ENCODE measurements at places on chromosomes 16 and 17.

- no peaks in the 10 kb centered on the region for H3K36me3 ChIP-seq
- no peaks in the 10 kb centered on the region for H3K4me1 ChIP-seq
- no peak overlapping the region for H3K4me3 ChIP-seq
- no peaks in the 10 kb centered on the region for H3K27me3 ChIP-seq
- H3K27ac ChIP-seq, result no peak overlapping the region
- DNase-seq, result no peak
These were observed 173.0 kb downstream of the FOXL1 start for GRCh38 chr16:86751076-86752030.

DNA sequence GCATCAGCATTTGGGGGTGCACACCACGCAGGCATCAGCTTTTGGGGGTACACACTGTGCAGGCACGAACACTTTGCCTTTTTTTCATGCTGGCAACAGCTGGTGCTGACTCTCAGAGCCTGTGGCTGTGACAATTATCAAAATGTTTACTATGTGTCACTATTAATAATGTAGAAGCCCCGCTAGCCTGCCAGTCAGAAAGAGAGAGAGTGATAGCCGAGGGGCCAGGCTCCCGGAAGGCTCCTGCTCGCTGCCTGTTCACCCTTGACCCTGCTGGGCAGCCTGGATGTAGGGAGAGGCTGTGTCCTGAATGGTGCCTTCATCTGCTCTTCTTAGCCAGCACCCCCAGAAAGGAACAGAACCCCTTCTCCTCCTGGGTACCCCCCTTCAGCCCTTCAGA is 61.9 kb downstream of the SDK2 start:
- H3K4me1 ChIP-seq, result no peaks in the 10 kb centered on the region
- no peaks in the 10 kb centered on the region for H3K36me3 ChIP-seq
- peaks cover 3% of the 10 kb centered on the region for H3K27me3 ChIP-seq
- DNase-seq, result no peak
- no peak overlapping the region for H3K27ac ChIP-seq

GRCh38 chr16:57152096-57153093 is 33.4 kb downstream of the PSME3IP1 start:
- H3K4me3 ChIP-seq, result no peak overlapping the region
- H3K4me1 ChIP-seq, result peaks cover 10% of the 10 kb centered on the region
- no peak for DNase-seq
- H3K27me3 ChIP-seq, result no peaks in the 10 kb centered on the region

- H3K27me3 ChIP-seq, result peaks cover 9% of the 10 kb centered on the region
- no peaks in the 10 kb centered on the region for H3K4me1 ChIP-seq
These were observed 50.9 kb upstream of the CLEC3A start for GRCh38 chr16:77971306-77972061.

- H3K36me3 ChIP-seq, result peaks cover 2% of the 10 kb centered on the region
- no peak for DNase-seq
- H3K27ac ChIP-seq, result no peak overlapping the region
- H3K4me3 ChIP-seq, result no peak overlapping the region
- peaks cover 4% of the 10 kb centered on the region for H3K4me1 ChIP-seq
These were observed 85.7 kb downstream of the TIMM22 start for GRCh38 chr17:1082579-1082978.

DNA sequence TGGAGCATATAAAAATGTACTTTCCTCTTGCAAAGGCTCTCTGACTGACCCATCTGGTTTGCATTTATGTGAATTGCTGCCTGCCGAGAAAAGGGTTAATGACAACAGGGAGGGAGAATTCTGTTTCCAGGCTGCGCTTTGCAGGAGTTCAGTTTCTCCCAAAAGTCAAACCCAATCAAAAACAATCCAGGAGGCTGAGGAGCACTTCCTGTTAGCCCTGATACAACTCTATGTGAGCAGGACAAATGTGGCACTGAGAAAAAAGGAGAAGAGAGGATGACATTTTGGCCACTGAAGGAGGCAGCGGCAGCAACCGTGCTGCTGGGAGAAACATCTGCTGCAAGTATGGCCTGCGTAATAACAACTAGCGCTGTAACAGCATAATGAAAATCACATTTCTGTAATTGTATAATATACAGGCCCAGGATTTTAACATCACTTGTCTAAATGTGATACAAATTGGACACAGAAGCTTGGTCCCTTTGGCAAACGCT is 26.8 kb upstream of the ELAC2 start:
- no peak for DNase-seq
- H3K36me3 ChIP-seq, result no peaks in the 10 kb centered on the region
- no peak overlapping the region for H3K4me3 ChIP-seq

- H3K36me3 ChIP-seq, result peaks cover 2% of the 10 kb centered on the region
- no peak overlapping the region for H3K4me3 ChIP-seq
- peaks cover 12% of the 10 kb centered on the region for H3K4me1 ChIP-seq
- DNase-seq, result no peak
- H3K27ac ChIP-seq, result no peak overlapping the region
These were observed 19.3 kb upstream of the RAI1 start for GRCh38 chr17:17661834-17662385.

GRCh38 chr16:67430504-67430976 is 381 bp upstream of the HSD11B2 start:
- peaks cover 33% of the 10 kb centered on the region for H3K27me3 ChIP-seq
- peak overlapping the region; percentile 67 for H3K4me3 ChIP-seq
- no peak overlapping the region for H3K27ac ChIP-seq
- peaks cover 10% of the 10 kb centered on the region for H3K4me1 ChIP-seq
- peak; percentile 36 for DNase-seq

DNA sequence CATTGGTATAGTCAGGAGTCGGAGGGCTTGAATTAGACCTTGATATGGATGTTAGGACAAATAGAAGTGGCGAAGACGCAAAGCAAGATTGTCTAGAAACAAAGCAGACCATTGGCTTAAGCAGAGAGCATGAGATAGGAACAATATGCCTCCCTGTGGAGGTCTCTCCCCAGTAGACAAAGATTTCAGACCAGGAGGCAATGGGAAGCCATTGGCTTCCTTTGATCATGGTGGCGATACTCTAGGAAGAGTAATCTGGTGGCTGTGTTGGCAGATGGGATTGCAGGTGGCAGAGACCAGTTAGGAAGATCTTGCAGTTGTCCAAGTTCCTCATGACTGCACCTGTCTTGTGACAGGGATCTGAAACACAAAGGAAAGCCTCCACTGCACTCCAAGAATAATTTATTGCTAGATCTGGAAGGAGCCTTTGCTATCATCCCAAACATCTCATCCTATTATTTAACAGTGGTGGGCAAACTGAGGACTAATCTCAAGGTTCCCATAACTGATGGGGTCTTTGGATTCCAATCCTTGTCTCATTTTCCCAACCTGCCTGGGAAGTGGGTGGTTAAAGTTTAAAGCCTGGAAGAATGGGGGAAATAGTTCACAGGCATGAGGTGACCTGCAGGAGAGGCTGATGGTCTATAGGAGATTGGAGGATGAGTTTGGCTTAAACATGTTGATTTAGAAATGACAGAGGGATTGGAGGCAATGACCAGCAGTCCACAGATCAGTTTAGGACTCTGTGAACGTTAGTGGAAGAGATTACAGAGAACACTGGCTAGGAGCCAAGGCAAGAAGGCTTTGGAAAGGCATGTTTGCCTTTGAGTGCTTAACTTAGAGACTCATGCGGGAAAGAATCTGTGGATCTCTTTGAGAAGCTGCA is 37.0 kb downstream of the HLF start:
- no peaks in the 10 kb centered on the region for H3K36me3 ChIP-seq
- H3K27ac ChIP-seq, result no peak overlapping the region
- DNase-seq, result no peak
- H3K4me3 ChIP-seq, result no peak overlapping the region
- H3K27me3 ChIP-seq, result no peaks in the 10 kb centered on the region

- no peaks in the 10 kb centered on the region for H3K36me3 ChIP-seq
- peak overlapping the region; percentile 31 for H3K27ac ChIP-seq
- no peak overlapping the region for H3K4me3 ChIP-seq
- H3K4me1 ChIP-seq, result peaks cover 12% of the 10 kb centered on the region
These were observed 1.1 kb upstream of the CD19 start for GRCh38 chr16:28930652-28931051.

GRCh38 chr16:80084614-80085013 is 456.2 kb upstream of the DYNLRB2 start:
- no peaks in the 10 kb centered on the region for H3K4me1 ChIP-seq
- peak; percentile 44 for DNase-seq
- no peak overlapping the region for H3K4me3 ChIP-seq
- H3K27me3 ChIP-seq, result no peaks in the 10 kb centered on the region
- H3K36me3 ChIP-seq, result no peaks in the 10 kb centered on the region
- no peak overlapping the region for H3K27ac ChIP-seq

DNA sequence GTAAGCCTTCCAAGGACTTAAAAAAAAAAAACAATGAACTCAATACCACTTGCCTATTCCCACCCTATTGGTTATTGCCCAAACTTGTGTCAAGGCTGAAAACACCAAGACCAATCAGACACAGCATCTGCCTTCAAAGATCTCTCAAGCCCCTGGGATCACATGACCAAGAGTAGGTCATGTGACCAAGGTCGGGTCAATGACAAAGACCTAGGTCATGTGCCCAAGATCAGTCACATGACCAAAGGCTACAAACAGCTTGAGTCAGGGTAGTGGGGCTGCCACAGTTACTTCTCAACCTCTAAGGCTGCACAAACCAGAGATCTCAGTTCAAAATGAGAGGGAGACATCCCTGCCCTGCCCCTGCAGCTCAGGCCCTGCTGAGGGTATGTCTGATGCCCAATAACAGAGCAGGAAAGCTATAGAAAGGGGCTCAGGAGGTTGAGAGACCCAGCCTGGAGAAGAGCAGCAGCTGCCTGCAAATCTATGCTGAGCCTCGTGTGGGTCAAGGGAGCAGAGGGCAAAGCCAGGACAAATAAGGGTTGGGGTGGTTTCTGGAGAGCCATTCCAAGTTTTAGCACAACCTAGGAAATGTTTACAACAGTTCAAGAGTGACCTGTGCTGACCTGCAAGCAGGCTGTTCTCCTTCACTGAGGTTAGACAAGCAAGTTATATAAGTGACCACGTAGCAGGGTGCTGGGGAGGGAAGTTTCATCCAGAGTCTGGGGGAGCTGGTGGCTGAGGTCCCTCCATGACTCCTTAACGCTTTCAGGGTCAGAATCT is 48.8 kb downstream of the PIMREG start:
- no peaks in the 10 kb centered on the region for H3K36me3 ChIP-seq
- no peak overlapping the region for H3K27ac ChIP-seq
- H3K4me3 ChIP-seq, result no peak overlapping the region

DNA sequence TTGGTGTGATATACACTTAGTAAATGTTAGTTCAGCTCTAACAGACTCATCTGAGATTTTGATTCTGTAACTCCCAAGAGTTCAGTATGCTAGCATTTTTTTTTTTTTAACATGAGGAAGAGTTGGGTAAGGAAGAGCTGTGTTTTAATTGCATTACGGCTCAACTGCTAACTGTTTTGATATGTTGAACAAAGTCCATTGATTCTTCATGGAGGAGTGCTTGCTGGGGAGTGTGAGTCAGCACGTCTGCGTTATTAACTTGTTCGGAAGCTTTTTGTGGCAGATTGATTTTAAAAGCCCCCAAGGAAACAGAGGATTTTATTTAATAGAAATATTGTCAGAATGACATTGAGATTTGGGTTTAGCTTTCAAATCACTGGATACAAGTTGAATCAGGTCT is 45.8 kb downstream of the PITPNC1 start:
- H3K27me3 ChIP-seq, result no peaks in the 10 kb centered on the region
- H3K4me1 ChIP-seq, result peaks cover 78% of the 10 kb centered on the region
- peak overlapping the region; percentile 91 for H3K27ac ChIP-seq
- H3K4me3 ChIP-seq, result no peak overlapping the region
- DNase-seq, result no peak

- H3K27me3 ChIP-seq, result no peaks in the 10 kb centered on the region
- H3K27ac ChIP-seq, result no peak overlapping the region
- H3K4me1 ChIP-seq, result peaks cover 21% of the 10 kb centered on the region
- no peak for DNase-seq
- peaks cover 2% of the 10 kb centered on the region for H3K36me3 ChIP-seq
These were observed 119.9 kb downstream of the CMIP start for GRCh38 chr16:81564421-81564911.

DNA sequence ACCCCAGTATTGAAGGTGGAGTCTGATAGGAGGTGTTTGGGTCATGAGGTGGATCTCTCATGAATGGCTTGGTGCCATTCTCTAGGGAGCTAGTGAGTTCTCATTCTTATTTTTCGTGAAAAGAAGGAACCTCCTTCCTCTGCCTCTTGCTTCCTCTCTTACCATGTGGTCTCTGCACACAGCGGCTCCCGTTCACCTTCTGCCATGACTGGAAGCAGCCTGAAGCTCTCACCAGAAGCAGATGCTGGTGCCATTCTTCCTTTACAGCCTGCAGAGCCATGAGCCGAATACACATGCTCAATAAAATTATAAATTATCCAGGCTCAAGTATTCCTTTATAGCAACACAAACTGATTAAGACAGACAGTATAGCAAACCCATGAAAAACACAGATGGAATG is 545.1 kb upstream of the C16orf82 start:
- no peaks in the 10 kb centered on the region for H3K36me3 ChIP-seq
- no peaks in the 10 kb centered on the region for H3K4me1 ChIP-seq
- H3K27ac ChIP-seq, result no peak overlapping the region
- DNase-seq, result no peak
- no peaks in the 10 kb centered on the region for H3K27me3 ChIP-seq

DNA sequence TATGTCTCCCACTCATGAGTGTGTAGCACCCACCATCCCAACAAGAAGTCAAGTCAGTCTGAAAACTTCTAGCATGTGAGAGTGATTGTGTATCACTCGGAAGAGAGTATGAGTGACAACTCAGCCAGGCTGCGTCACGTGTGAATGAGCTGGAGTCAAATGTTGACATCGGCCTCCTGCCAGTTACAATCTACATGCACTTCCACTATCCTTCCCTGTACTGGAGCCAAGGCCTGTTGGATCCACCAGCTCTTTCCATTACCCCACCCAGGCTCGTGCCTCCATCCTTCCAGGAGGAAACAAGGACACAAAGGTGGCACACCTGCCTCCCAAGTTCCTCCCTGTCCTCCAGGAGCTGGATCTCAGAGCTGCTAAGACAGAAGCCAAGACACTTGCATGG is 64.5 kb downstream of the ASIC2 start:
- no peaks in the 10 kb centered on the region for H3K36me3 ChIP-seq
- no peak for DNase-seq
- no peak overlapping the region for H3K27ac ChIP-seq
- peaks cover 3% of the 10 kb centered on the region for H3K27me3 ChIP-seq
- no peak overlapping the region for H3K4me3 ChIP-seq

DNA sequence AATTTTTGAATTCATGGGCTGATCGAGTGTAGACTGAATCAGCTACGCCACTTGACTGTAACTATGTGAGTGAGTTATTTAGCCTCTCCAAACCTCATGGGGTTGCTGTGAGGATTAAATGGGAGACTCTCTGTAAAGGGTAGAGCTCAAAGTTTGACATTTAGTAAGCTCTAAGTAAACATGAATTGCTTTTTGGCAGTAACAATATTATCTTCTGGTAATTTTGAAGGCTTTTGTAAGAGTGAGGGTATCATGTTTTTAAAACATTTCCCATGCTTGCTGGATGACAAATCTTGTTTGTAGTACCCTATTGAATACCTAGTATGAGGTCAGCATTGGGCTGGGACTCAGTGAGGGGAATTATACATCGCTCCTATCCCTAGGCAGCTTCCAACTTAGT is 35.3 kb downstream of the MRTFB start:
- peaks cover 21% of the 10 kb centered on the region for H3K4me1 ChIP-seq
- H3K36me3 ChIP-seq, result no peaks in the 10 kb centered on the region
- DNase-seq, result no peak

- no peak overlapping the region for H3K4me3 ChIP-seq
- H3K36me3 ChIP-seq, result peaks cover 4% of the 10 kb centered on the region
- no peaks in the 10 kb centered on the region for H3K4me1 ChIP-seq
- H3K27me3 ChIP-seq, result no peaks in the 10 kb centered on the region
- DNase-seq, result no peak
These were observed 184.9 kb downstream of the WWOX start for GRCh38 chr16:78284326-78284725.

Measured in activated CD4-positive, alpha-beta memory T cell treated with anti-CD3 and anti-CD28 coated beads for 36 hours (primary cell).